ENCODE measurements at places on chromosomes 12 and 14.

DNA sequence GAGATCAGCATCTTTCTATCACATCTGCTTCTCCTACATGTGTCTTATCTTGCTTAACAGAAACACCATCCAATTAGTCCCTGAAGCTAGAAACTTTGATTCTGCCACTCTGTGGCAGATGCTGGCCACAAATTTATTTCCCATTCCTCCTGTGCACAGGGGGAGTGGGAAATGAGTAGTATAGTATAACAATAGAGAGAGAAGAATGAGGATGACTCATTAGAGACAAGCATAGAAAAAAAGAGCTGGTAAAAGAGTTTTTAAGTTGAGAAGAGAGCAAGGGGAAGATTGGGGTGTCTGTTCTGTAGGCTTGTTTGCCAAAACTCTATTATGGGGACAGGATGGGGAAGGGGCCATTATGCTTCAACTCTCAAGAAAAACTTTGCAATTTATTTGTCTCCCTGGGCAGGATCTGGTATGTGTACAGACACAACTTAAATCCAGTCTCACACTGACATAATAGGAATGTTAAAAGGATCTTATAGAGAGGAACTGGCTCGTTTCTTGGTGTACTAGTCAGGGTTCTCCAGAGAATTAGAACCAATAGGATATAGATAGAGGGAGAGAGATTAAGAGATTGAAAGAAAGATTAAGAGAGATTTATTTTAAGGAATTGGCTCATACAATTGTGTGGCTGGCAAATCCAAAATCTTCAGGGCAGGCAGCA is 142.6 kb upstream of the CPSF6 start:
- DNase-seq = no peak

GRCh38 chr14:52067873-52068614 is 815 bp downstream of the NID2 start:
- no peak for DNase-seq

- no peak for DNase-seq
Measured at GRCh38 chr14:60670989-60671388, 21.7 kb upstream of the SIX1 start.

- DNase-seq = no peak
Measured at GRCh38 chr12:3527181-3527580, 36.2 kb downstream of the PRMT8 start.

DNA sequence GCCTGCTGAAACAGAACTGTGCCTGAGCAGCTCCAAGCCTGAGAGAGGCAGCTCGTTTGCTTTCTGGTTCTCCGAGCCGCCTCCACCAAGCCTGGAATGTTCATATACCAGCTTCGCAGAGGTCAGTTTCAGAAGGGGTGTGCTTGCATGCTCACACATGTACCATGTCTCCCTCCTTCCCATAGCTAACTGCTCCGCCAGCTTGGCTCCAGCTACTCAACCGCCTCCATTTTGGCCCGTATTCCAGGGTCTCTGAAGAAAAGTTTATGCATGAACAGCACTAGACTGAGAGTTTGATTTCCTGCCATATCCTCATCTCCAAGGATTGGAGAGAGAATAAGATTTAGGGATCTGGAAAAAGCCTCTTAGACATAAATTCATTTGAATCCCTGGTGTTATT is 103.7 kb downstream of the SMOC1 start:
- DNase-seq = no peak

- DNase-seq = no peak
Measured at GRCh38 chr12:56107242-56107641, 2.9 kb downstream of the PA2G4 start.

- DNase-seq = no peak
Measured at GRCh38 chr14:98292191-98292590, 979.8 kb downstream of the BCL11B start.

DNA sequence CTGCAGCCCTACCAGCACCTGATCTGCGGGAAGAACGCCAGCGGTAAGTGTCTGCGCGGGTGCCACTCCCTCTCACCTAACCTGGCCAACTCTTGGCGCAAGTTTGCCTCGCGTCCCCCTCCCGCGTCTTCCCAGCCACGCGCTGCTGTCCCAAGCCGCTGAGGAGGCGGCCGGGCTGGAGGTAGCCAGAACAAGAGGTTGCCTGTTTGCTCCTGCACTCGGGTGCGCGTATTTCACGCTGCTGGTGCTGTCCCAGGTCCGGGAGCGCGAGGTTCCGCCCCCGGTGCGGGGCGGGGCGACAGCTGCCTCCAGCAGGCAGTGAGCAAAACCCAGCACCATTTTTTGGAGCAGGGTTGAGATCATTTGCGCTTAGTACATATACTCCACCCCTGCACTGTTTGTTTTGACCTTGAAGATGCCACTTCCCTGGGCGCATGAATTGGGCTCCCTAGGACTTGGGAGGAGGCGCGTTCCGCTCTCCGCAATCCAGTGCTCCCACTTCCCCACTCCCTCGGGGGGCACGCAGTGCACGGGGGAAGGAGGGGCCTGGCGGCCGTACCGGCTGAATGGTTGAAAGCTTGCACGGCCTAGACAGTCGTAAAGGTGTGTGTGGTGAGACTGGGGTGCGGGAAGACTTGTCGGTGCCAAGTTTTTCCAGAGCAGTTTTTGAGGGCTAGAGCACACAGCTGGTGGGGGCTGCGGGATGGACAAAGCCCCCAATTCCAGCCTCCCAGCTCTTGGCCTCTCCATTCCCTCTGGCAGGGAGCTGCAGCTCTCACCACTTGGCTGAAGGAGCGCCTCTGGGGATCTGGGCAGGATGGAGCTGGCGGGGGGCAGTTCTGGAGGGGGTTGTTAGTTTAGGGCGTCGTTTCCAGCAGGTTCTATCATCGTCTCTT is 226.9 kb upstream of the CRY1 start:
- no peak for DNase-seq

DNA sequence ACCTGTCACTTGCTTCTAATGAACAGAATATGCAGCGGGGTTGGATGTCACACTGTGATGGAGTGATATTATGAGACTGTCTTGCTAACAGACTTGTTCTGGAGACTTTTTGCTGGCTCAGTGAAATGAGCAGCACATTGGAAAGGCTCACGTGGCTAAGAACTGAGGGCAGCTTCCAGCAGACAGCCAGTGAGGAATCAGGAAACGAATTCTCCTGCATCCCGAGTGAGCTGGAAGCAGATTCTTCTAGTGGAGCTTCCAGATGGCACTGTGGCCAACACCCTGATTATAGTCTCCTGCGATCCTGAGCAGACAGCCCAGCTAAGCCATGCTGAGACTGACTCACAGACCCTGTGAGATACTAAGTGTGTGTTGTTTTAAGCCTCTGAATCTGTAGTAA is 16.1 kb upstream of the TSPAN9 start:
- no peak for DNase-seq

DNA sequence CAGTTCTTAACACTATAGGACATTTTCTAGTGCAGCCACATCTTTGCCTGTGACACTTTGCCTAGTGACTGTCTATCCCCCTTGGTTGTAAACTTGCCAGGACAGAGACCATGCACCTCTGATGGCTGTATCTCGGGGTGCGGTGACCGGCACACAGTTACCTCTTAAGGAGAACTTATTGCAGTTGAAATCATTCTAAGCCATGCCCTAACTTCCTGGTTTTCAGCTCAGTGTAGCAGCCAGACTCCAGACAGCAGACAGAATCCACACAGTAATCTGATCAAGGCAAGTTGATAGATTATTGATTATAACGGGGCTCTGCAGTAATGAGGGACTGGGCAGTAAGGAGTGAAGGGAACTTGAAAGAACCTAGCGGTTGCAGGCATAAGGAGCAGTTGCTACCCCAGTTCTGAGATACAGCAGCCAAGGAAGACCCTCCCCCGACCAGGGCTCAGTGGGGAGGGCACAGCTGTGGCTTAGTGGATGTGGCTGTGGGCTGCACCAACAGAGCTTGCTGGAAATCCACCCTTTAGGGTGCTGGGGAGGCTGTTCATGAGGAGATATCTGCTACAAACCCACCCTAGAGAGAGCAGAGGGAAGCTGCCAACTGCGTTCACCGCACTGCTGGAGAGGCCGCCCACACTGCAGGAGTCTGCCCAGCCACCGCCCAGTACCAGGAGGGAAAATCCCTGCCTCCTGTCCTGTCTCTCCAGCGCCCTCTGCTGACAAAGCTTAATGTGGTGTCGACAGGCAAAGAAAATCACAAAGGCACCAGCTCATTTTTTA is 58.2 kb upstream of the BEGAIN start:
- peak; percentile 76 for DNase-seq

DNA sequence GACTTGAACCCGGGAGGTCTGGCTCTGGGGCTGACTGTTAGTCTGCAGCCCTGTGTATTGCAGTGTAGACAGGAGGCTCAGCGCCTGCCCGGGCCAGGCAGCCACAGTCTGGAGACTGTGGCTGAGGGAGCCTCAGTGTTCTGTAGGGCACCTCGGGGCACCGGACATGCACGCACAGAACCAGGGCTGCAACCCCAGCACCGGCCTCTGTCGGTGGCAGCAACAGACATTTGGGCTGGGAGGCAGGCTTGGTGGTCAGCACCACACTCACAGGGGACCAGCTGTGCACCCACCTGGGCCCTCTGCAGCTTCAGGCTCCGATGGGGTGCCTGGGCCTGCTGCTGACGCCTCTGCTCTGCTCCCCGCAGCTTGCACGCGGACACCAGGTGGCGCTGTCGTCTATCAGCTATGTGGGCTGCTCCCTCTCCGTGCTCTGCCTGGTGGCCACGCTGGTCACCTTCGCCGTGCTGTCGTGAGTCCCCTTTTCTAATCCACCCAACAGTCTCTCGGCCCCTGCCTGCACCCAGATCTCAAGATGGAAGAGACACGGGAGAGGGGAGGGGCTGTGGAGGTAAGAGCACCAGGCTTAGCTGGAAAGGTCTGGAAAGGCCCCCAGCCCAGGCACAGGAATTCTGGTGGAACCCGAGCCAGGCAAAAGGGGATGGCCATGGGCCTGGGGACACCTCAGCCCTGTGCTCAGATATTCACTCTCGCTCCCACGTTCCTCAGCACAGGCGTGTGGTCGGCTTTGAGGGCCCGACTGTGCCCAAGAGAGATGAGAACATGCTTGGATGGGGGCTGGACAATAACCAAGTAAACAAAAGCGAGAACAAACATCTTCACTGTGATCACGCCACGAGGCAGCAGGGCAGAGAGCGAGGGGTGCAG is 151.0 kb downstream of the ADGRD1 start:
- DNase-seq = peak; percentile 72

GRCh38 chr14:75186953-75187352 is 10.5 kb upstream of the TMED10 start:
- DNase-seq = no peak

DNA sequence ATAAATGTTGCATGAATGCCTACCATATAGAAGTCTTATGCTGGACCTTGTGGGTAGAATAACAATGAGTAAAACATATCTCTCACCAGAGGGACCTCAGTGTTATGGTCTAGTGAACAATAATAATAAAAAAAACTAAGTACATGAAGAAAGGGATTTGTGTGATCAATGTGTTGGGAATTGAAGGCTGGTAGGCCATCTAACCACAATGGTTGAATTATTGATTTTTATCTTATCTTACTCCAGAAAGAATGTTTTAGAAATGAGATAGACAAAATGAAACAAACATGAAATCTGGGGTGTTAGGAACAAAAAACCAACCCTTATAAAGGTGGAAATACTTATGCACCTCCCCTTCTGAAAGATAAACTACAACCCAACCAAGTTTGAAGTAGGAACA is 243.9 kb upstream of the LRIG3 start:
- DNase-seq = no peak

DNA sequence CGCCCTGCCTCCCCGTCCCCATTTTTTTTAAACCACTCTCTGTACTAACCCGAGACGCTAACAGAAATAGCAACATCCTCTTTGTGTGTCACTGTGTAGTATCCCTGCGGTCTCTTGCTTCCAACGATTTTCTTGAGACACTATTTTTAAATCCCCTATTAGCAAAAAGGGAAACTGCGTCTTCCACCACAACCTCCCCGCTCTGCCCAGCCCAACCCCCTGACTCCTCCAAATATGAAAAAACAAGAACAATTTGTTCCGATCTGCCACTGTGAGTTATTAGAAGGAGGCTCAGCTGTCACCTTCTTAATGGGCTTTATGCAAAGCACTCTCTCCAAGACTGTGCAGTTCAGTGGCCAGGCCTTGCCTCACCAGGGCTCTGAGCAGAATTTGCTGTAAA is 76.3 kb downstream of the MAP1LC3B2 start:
- no peak for DNase-seq

DNA sequence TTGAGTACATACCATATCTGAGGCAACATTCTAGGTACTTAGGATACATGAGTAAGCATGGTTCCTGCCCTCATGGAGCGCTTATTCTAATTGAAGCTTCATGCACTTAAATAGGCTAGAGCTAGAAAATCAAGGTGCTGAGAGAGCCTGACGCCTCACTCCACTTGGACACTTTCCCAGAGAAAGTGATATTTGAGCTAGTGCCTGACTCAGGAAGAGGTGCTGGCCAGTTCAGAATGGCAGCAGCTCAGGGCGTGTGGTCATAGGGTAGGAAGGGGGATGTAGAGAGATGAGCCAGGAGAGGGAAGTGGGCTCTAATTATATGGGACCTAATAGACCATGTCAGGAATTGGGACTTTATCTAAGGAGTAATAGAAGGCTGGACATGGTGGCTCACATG is 33.3 kb downstream of the TULP3 start:
- DNase-seq = no peak

DNA sequence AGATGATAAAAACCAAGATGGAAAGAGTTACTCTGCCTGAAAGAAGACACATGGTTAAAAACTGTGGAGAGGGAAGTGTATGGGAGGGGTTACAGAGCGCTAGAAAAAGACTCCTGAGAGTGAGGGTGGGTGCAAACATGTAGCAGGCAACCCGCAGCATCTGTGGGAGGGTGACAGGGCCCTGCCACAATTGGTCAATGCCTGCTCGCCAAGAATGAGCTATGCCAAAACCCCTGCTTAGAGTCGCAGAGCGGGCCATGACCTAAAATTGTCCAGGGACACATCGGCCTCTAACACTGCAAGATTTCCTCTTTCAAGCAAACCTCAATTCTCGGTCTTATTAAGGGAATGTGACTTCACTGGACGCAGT is 700 bp downstream of the PRKAG1 start:
- no peak for DNase-seq

GRCh38 chr14:22210026-22210425 is 379.0 kb downstream of the DAD1 start:
- no peak for DNase-seq

DNA sequence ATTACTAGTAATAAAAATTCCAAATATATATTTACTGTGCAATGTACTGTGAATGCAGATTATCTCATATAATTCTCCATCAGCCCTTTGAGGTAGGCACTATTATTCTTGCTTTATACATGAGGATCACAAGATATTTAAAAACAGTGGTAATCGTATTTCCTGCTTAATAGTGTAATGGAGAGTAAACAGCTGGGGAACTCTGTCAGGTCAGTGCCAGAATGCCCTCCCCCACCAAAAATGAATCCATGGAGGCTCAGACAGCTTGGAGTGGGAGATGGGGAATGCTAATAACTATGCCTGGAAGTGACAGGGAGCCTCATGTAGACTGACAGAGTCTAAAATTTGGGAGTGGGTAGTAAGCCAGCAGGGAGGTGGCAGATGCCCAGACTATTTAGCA is 153.6 kb downstream of the PAH start:
- no peak for DNase-seq
